Naive thymus-derived CD8-positive, alpha-beta T cell (primary cell): ENCODE measurements at places on chromosomes 4 and X. TPM values are rescaled to one million over a fixed set of nuclear protein-coding genes. Genes with fewer than 3 reads are reported as not detected.

FAM47E gene
- polyA plus RNA-seq, result not detected

DNA sequence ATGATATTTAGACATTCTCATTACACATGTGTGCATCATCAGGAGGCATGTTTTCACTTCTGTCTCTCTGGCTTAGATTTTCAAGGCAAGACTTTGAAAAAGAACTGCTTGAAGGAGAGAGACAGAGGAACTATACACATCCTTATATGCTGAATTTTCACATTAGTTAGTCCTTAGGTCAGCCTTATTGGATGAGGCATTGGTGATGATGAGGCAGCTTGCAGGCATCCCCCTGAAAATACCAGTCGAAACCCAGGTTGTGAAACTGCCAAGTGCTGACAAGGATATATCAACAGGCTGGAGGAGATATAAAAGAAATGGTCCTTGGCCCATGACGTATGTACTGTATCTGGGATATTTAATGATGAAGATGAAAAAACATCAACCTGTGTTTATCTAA, 297.2 kb upstream of the AADAT start:
- no peak for DNase-seq

XAGE1A gene
- not detected for polyA plus RNA-seq

DNA sequence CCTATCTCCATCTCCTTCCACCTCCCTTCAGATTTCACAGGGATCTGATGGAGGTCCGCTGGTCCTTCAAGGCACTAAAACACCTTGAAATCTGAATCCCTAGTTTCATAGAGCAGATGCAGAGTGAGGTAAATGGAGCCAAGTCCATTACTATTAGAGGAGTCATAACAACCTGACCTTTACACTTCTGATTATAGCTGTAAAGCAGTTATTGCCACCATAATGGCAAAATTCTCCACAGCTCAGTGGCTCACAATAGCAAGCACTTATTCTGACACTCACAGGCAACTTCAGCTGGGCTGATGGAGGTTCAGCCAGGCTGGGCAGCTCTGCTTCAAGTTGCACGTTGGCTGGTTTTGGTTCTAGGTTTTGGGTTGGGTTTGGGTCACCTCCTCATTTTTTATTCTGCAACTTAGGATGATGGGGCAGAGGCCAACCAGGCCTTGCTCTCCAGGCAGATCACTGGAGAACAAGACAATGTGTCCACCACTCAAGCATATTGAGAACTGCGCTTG, 51.4 kb upstream of the LRAT start:
- no peak for DNase-seq

- no peak for DNase-seq
Measured at GRCh38 chr4:21248331-21248730, 548.1 kb downstream of the PACRGL start.
